ENCODE measurements at places on chromosomes 1 and 21.

- no peak for DNase-seq
Measured at GRCh38 chr21:15197696-15198095, 132.9 kb upstream of the NRIP1 start.

DNA sequence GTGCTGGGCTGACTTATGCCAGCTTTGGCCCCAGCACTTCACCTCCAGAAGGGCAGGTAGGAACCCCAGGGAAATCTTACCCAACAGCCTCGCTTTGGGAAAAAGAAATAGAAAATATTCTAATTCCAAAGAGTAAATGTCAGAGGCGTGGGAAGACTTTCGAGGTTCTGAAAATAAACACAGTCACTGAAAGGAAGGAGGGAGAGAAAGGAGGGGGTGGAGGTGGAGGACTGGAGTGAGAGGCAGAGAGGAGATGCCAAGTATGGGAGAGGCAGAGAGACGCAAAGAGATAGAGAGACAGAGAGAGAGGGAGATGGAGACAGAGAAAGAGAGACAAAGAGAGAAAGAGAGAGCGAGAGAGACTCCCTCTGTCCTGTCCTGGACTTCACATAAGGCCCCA, 395.0 kb downstream of the PTPRU start:
- peak; percentile 5 for DNase-seq

- no peak for DNase-seq
Measured at GRCh38 chr1:22721122-22721873, 10.7 kb downstream of the EPHB2 start.

DNA sequence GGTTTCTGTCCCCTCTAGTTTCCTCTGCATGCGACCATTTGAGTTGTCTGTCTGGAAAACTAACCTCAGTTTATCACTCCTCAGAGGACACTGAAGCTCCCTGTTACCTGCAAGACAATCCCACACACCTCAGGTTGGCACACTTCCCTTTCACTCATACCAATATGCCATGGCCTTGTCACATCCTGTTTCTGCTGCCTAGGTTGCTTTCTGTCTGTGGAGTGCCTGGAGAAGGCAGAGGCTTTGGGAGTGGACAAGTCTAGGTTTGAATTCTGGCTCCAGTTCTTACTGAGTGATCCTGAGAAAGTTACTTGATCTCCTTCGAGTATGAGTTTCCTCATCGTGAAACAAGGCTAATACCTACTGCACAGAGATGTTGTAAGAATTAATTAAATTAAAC, 171.5 kb upstream of the CACYBP start:
- no peak for DNase-seq

DNA sequence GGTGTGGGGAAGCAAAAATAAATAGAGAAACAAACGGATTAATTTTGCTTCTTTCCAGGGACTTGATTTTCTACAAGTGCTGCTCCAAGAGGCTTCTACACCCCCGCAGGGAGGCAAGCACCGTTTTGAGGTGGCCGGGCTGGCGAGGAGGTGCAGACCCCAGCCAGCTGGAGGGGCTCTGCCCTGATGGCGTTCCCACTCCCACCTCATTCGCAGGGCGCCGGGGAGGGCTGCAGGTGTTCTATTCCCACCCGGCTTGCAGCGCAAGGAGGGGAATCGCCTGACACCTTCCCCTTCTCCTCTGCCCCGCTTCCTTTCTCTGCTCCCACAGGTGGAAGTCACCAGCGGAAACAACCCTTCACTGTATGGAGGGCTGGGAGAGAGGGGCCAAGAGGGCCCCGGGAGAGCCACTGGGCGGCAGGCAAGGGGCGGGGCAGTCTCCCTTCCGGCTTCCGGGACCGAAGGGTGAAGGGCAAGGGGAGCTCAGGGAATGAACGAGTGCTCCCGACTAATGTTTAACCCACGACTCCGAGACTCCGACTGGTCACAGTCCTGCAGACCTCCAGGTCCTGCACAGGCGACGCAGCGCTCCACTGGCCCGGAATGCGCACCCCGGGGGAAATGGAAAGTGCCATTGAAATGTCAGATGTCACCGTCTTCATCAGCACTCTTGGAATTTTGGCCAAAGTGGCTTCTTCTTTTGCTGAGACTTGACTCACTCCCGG, 29.1 kb downstream of the TEX35 start:
- DNase-seq, result peak; percentile 37

GRCh38 chr1:171345536-171345935, 31.6 kb downstream of the FMO4 start:
- no peak for DNase-seq

GRCh38 chr1:8472668-8473067, 154.8 kb downstream of the SLC45A1 start:
- DNase-seq, result no peak

DNA sequence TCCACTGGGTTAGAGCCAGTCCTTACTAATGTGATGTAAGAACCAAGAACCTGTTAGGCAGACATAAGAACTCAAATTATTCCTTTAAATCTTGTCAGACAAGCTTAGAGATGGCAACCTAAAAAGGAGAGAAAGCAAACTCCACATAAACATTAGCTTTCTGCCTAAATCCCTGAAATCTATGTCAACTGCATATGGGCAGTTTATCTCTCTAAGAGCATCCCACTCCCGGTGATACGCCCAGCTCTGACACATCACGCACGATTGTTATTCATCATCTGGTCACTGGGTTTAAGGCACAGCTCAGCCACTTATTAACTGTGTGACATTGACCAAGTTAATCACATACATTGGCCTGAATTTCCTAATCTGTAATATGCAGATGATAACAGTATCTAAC, 323.7 kb downstream of the HHIPL2 start:
- DNase-seq, result peak; percentile 87

GRCh38 chr1:150257624-150258585, at the start of gene CA14:
Gene CA14, plus strand, starts transcription at chr1:150257774. Its CDS starts 355 bp downstream, at chr1:150258129.
- no peak for DNase-seq

GRCh38 chr1:46652321-46653100, 15.7 kb downstream of the ATPAF1 start:
- DNase-seq, result no peak

- no peak for DNase-seq
Measured at GRCh38 chr21:33390479-33390878, 12.7 kb upstream of the IFNGR2 start.

GRCh38 chr1:177137814-177138213, 26.7 kb downstream of the ASTN1 start:
- no peak for DNase-seq

GRCh38 chr21:35593000-35593502, 467.3 kb downstream of the SETD4 start:
- no peak for DNase-seq

DNA sequence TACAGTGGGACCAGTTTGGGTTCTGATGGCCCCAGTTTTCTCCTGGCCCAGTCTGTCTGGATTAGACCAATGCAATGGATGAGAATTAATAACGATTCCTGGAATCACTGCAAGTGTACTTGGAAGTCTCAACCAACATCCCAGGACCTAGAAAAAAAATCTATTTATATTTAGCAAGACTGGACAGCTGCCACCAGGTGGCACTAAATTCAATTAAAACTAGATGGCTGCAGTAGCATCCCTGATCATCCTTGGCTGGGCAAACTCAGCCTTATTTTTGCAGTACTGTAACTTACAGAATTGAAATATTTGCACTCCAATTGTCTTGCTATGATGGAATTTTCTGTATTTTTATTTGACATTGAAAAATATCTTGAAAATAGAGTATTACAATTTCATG, 165.7 kb downstream of the NCAM2 start:
- peak; percentile 74 for DNase-seq

DNA sequence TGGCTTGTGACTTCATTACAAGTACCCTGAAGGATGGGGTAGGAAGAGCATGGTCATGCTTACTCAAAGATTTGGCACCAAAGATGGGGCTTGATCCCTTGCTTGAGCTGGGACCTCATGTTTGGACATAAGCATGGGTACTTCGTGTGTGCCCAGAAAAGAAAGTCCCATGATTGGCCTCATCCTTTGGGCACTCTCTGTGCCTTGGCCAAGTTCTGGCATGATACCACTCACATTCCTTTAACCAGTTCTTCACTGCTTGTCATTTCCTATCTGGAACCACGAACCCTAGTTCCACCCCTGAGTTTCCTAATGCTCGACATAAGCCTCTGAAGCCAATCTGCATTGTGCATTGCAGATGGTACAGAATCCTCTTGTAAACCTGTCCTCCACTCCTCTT, 107.0 kb downstream of the NAV1 start:
- DNase-seq, result no peak

DNA sequence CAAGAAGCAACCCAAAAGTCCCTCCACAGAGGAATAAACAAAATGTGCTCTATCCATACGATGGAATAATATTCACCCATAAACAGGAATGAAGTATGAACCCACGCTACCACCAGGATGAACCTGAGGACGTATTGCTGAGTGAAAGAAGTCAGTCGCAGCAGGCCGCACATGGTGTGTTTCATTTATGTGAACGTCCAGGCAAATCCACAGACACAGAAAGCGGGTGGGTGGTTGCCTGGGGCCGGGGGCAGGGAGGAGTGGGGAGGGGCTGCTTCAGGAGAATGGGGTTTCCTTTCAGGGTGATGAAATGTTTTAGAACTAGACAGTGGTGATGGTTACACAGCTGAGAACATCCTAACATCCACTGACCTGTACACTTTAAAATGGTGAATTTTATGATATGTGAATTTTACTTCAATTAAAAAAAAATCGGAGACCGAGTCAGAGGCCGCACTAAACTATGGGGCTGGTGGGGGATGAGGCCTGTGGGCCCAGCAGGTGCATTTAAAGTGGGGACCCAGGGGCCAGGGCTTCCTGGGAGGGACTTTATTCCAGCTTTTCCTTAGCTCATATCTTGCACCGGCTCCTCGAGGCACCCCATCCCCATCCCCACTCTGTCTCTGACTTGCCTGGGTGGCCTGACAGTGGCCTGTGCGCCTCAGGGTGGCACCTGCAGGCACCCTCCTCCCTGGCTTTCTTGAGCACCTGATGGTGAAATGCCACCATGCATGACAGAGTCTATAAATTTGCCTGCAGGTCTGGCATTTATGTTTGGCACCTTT, 392.6 kb upstream of the VAMP3 start:
- DNase-seq, result no peak

DNA sequence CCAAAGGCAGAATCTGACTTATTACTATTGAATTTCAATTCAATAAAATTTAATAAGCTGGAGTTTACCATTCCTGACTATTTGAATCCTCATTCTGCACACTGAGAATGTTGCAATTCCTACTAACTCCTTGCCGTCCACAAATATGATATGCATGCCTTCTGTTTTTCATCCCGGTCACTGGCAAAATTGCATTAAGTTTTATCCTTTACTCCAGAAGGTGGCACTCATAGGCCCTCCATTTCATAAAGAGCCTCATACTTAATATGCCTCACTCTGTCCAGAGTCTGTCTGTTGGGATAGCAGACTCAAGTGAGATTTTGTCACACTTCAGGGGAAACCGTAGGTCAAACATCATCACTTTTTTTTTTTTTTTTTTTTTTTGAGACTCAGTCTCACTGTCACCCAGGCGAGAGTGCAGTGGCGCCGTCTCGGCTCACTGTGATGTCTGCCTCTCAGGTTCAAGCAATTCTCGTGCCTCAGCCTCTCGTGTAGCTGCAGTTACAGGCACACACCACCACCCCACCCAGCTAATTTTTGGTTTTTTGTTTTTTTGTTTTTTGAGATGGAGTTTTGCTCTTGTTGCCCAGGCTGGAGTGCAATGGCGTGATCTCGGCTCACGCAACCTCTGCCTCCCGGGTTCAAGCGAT, 27.3 kb downstream of the F11R start:
- peak; percentile 94 for DNase-seq

DNA sequence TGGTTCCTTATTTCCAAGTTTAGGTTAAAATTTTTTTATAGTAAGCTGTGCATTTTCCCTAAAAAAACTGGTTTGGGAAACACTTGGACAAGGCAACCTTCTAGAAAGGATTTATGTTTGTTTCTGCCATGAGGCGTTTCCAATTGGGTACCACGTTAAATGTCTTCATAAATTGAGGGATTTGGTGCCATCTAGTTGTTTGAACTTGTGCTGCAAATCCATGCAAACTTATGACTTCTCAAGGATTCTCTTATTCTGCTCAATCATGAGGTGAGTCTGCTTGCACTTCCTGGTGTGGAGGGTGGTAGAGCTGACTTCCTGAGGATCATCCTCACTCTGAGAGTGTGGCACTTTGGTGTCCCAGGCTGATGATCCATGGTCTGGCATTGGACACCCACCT, 123.3 kb downstream of the PCNX2 start:
- DNase-seq, result no peak

DNA sequence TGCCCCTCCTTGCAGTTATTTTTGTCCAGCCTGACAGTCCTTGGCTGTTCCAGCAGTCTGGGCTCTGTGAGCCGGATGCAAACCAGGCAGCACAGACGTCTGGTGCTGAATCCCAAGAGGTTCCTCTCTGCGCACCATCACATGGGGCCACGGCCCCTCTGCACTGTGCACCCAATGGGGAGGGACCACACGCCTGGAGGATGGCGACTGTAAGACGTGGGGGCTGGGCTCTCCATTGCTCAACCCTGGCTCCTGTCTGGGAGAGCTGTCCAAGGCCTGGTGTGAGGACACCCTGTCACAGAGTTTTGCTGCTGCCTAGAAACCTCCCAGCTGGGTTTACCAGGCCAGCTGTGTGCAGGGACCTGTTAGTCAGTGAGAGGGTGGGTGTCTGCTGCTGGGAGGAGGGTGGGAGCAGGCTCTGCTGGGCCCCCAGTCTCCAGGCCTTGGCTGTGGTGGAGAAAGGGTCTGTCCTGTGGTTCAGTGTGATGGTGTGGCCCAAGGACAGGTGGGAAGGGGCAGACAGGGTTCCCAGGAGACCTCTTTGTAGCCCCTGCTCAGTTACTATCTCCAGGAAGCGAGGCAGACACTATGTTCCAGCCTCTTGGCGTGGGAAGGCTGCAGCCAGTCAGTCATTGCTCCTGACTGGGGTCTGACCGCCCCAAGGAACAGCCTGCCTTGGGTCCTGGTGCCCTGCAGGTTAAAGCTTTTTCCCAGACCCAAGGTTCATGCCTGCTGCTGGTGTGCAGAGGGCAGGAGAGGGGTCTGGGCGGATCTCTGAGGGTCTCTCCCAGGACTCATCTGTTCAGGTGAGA, 13.8 kb downstream of the HEYL start:
- DNase-seq, result peak; percentile 93

- no peak for DNase-seq
Measured at GRCh38 chr1:36847761-36848160, 186.6 kb downstream of the GRIK3 start.

- DNase-seq, result no peak
Measured at GRCh38 chr21:26557106-26557505, 16.0 kb downstream of the CYYR1 start.

- DNase-seq, result peak; percentile 85
Measured at GRCh38 chr1:44031252-44032169, at the start of gene SLC6A9. Gene SLC6A9, minus strand, starts transcription at chr1:44031462. Its CDS starts 7,185 bp downstream, at chr1:44024277.

- DNase-seq, result no peak
Measured at GRCh38 chr1:246800756-246801155, 76.5 kb downstream of the SCCPDH start.

DNA sequence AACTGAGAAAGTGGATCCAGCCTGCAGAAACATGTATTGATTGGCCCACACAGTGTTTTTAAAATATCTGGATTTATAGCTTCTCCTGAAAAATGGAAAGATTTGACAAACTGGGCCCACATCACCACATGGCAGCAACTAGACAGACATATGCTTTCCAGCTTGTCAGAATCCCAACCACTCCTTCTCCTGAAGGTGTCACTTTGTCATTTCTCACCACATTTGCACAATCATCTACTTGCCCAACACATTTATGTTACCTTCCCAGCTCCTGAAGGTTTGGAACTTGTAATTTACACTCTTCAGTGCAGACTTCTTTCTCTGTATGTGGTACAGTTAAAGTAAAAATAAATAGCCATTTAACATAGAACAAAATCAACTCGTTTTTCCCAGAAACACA, 126.1 kb upstream of the KIAA1614 start:
- DNase-seq, result no peak

GRCh38 chr1:36849956-36850355, 184.4 kb downstream of the GRIK3 start:
- no peak for DNase-seq

GRCh38 chr1:37954316-37954971, 7.6 kb upstream of the INPP5B start:
- DNase-seq, result no peak
